ENCODE measurements at places on chromosomes 16 and 17.

DNA sequence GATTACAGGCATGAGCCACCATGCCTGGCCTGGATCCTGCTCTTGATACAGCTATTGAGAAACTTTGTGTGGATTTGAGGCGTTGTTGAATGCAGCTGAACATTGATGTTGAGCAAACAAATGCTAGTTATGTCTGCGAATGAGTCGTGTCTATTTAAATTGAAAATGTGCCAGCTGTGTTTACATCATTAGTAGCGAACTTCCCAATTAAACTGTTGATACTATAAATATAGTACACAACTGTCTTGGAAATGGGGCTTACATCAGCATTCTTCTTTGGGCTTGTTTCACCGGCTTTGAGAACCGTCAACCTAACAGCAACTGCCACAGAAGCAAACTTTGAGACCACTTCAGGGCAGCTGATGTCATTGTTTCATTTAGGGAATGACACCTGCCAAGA is 251.9 kb downstream of the RBFOX1 start:
- DNase-seq, result no peak

DNA sequence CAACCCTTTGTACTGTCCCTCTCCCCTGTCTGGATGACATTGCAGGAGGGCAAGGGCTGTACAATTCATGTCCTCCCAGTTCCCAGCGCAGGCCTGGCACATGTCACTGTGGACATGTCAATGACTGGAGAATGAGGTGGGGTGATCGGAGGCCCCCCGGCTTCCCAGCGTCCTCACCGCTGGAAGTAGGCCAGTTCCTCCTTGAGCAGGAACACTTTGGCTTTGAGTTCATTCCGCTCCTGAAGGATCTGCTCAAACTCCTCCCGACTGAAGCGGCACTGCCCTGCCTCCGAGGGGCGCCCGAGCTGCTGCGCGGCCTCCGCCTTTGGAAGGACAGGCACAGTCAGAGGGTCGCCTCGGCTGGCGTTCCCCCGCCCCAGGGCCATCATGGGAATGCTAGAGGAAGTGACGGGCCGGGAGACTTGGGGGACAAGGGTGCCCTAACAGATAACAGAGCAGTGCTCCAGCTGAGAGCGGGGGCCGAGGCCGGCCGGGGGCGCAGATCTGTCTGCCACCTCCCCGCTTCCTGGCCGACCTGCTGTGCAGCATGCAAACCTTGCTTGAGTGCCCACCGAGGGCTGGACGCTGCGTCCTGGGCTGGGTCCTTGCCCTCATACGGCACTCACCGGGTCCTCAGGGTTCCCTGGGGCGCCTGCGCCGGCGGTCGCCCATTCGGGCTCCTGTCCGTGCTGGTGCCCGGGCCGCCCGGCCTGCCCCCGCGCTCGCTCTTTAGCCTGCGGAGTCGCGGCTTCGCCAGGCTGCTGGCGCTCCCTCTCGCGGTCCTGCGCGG is 1.3 kb downstream of the RILP start:
- DNase-seq, result no peak

DNA sequence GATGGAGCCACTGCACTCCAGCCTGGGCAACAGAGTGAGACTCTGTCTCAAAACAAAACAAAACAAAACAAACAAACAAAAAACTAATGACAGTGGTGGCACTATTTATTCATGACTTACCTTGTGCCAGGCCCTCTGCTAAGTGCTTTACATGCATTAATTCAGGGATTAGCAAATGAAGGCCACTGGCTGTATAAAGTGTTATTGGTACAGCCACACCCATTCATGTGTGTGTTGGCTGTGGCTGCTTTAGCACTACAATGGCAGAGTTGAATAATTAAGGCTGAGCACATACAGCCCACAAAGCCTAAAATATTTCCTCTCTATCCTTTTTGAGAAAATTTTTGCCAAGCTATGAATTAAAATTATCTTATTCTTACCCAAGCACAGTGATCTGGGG is 531.8 kb upstream of the CDH5 start:
- DNase-seq, result no peak

DNA sequence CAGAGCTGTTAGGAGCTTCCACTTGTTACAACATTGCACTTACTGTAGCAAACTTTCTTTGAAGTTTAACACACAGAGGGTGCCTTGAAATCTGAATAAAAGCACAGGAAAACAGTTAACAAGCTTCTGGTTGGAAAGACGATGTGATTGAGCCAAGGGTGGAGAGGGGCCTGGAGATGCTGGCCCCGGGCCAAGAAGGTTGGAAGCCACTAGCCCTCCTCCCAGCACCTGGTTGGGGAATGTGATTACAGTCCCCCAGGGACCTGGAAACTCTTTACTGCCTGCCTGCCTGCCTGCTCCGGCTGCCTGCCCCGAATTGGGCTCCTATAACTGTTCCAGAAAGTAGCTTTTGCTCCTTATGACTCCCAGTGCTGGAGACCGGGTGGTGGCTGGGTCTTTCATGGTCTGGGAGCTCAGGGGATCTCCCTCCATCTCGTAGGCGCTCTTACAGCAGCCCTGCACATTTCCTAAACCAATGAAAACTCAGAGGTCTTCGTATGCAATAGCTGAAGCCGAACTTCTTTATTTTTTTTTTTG is 48.0 kb upstream of the ZFHX3 start:
- peak; percentile 68 for DNase-seq

DNA sequence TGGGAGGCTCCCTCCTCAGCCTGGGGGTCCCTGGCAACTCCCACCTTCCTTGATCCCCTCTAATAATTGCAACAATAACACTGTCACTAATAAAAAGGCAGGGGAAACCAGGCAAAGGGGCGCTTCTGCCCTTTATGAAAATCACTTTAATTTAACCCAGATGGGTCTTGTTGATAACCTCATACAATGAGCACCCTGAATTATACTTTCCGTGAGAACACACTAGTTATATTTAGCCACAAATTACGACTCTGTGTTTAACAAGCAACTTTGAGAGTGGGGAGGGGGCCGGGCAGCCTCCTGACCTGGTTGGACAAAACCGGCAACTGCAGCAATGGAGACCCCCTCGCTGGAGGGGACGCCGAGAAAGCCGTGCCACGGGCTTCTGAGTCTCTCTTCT is 5.7 kb upstream of the BAHCC1 start:
- no peak for DNase-seq

GRCh38 chr17:45406107-45406506 is 26.6 kb downstream of the ARHGAP27 start:
- no peak for DNase-seq

GRCh38 chr17:16171613-16172012 is 43.7 kb downstream of the NCOR1 start:
- DNase-seq, result peak; percentile 64

- no peak for DNase-seq
These were observed 372.5 kb upstream of the CDH8 start for GRCh38 chr16:62408760-62409159.

DNA sequence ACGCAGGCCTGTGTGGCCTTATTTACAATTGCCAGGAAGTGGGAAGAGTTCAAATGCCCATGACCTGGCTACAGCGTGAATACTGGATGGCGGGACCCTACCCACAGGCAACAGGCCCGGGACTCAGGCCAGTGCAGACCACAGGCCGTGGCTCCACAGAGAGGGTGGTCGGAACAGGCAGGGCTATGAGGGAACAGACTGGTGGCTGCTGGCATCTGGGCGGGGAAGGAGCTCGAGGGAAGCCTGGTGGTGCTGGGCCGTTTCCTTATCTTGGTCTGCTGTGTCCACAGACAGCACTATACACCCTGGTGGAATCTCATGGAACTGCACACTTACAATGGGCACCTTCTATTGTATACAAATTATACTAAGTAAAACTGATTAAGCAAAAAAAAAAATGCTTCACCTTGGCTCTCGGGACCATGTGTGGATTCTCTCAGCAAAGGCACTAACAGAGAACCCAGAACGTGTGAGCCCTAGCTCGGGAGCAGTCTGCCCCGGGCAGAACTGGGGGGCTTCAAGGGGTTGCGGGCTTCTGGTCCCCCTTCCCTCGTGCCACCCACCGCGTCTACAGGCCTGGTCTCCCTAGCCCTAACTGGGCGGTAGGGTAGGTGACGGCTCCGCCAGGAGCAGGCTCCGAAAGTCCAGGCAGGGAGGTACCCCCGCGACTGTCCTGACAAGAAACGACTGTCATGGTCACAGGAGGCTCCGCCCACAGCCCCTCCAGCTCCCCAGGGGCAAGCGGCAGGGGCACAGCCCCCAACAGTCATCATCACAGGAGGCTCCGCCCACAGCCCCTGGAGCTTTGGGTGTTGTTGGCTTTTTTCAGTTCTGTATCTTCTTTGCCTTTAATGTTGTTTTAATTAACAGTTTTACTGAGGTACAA is 21.8 kb downstream of the CEP131 start:
- DNase-seq, result peak; percentile 50

- no peak for DNase-seq
These were observed 26.0 kb upstream of the MRC2 start for GRCh38 chr17:62601471-62601870.

DNA sequence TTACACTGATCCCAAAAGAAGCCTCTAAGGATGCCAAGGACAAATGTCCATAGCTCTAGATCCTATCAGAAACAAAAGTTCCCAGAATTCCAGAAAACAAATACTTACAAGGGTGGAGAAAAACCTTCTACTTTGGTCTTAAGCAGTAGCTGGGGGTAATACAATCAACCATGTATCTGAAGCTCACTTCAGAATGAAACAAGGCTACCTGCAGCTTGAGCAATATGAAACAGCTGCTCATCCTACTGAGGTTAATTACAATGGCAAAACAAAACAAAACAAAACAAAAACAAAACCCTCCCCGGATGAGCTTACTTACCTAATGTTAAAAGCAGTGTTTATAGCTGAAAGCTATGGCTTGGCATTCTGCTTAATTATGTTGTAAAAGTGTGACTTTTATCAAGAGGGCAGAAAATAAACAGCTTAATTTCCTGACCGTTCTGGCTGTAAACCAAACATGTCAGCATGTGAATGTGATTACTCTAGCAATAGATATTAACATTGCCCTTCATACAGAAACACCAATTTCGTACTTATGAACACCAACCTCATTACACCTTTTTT is 10.5 kb downstream of the PDZD9 start:
- no peak for DNase-seq

- DNase-seq, result no peak
These were observed 19.2 kb downstream of the TEKT1 start for GRCh38 chr17:6812295-6812694.

GRCh38 chr17:3870871-3871306 is 22.0 kb downstream of the CAMKK1 start:
- DNase-seq, result peak; percentile 17

- no peak for DNase-seq
These were observed 16.3 kb upstream of the ZFPM1 start for GRCh38 chr16:88436796-88437195.

GRCh38 chr16:71933913-71934695 is 38.8 kb downstream of the IST1 start:
- peak; percentile 58 for DNase-seq

DNA sequence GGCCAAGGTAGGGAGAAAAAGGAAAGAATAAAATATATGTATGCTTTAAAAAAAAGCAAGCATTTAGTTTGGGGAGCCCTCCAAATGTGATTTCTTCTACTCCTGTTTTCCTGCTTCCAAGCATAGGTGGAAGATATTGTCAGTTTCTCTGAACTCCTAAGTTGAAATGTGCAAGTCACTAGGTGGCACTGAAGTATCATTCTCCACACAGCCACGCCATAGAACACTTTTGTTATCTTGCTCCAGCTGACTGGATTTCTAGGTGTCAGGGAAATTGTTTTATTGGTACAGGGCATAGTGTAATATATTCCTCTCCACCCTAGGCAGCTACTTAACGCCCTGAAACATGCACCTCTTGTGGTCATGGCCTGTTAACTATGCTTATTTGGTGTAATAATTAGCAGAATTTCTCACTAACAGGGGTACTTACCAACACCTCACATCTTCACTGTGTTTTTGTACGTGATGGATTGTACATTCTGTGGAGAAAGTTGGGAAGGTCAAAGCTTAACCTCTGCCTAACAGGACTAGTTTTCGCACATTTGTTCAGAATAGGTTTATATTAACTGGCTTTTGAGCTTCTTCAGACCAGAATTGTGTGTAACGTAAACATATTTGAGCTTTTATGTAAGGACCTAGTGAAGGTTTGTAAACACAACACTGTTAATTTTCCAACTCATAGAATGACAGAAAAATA is 69.3 kb downstream of the FTO start:
- DNase-seq, result peak; percentile 84

DNA sequence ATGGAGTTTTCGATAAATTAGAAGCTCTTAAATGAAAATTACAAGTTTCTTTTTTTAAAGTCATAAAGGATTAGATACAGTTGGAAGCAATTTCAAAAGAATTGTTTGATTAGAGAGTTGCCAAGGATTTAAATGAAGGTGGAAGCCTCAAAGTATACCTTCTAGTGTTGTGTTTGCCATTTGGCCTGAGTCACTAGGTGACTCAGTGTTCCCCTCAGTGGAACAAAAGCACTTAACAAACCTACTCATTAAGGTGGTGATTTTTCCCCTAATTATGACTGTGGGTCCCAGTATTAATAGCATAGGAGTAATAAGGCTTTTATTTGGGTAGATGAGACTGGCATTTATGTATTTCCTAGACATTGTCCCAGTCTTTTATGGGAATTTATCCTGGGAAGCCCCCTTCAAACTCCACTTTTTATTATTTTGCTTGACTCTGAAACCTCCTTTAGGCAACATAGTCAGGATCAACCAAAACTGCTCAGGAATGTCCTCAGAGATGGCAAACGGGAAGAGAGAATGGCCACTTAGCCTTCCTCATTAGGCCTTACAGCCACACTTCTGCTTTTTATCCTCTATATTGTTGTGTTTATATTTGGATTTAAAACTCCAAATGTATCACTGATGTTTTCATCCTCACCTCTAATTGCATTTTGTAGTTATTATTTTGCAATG is 161.0 kb downstream of the FTO start:
- no peak for DNase-seq

DNA sequence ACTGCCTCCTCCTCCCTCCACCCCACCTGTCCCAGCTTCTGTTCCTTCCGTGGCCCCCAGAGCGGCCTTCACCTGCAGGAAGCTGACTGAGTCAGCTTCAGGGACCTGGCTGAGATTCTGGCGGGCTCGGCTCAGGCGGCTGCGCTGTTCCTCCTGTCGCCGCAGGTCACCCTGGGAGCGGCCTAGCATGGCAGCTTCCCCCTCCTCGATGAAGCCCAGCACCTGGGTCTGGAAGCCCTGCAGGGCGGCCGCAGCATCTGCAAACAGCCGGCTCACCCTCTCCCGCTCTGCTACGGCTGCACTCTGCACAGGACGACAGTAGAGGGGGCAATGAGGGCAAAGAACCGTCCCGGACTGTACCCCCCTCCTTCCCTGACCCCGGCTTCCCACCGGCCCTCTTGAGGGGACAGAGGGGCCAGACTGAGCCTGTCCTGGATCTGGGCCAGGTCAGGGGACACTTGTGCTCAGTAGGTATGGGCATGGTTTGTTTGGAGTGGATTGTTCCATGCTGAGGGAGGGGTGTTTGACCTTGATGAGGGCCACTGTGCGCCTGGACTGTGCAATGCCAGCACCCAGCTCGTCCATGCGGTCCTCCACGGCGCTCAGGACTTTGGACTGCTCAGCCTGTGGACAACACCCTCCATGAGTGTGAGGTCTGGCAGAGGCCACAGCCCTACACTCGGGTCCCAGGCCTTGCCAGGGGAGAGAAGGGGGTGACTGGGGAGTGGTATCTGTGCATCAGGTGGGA is 2.0 kb downstream of the TRIM47 start:
- no peak for DNase-seq

- peak; percentile 35 for DNase-seq
These were observed 22.4 kb upstream of the HERPUD1 start for GRCh38 chr16:56909527-56909979.

Measured in fibroblast of upper back skin (primary cell).